Stimulated activated naive CD4-positive, alpha-beta T cell (primary cell): ENCODE measurements at places on chromosomes 6 and 20.

GRCh38 chr20:4087923-4088322 is 72.6 kb upstream of the RNF24 start:
- DNase-seq = no peak

DNA sequence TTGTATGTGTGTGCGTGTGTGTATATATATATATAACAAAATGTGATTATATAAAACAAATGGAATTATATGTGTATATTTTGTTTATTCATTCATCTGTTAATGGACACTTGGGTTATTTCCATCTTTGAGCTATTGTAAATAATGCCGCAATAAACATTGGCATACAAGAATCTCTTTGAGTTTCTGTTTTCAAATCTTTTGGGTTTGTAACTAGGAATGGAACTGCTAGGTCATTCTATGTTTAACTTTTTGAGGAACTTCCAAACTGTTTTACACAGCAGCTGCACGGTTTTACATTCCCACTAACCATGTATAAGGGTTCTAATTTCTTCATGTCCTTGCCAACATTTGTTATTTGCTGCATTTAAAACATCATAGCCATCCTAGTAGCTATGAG is 39.9 kb upstream of the TGM2 start:
- DNase-seq = no peak

DNA sequence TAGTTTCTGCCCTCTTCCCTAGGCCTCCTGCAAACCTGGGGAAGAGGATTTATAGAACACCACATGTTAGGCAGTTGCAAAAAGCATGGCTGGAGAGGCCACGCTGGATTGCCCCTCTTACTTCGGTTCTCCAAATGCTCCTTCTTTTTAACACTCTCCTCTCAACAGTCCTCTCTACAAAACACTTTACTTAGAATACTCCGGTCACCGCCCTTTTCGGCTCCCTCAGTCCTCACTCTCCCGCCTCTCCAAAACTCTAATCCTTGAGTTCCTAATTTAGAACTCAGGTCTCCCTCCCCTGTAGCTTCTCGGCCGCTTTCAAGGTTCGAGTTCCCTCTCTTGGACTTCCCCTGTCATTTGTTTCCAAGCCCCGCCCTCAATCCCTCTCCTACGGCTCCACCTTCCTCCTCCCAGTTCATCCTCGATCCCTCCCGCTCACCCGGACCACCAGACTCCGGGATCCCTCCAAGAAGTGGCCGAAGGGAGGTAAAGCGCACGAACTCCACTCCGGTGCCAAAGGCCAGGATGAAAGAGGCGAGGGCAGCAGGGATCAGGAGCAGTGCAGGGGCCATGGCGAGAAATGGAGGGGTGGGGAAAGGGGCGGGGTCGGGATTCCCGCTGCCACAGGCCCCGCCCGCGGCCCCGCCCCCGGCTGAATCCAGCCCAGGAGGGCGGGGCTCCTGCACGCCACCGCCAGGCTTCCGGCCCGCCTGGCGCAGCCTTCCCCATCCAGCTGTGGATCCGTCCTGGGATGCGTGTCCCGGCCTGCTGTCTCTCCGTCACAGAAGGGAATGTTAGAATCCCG is at the start of gene NRM:
Gene NRM (minus strand): TSS at position 582 of the 805 bp plus-strand sequence. CDS start 10 bp downstream, at position 572.
- DNase-seq = peak; percentile 54

DNA sequence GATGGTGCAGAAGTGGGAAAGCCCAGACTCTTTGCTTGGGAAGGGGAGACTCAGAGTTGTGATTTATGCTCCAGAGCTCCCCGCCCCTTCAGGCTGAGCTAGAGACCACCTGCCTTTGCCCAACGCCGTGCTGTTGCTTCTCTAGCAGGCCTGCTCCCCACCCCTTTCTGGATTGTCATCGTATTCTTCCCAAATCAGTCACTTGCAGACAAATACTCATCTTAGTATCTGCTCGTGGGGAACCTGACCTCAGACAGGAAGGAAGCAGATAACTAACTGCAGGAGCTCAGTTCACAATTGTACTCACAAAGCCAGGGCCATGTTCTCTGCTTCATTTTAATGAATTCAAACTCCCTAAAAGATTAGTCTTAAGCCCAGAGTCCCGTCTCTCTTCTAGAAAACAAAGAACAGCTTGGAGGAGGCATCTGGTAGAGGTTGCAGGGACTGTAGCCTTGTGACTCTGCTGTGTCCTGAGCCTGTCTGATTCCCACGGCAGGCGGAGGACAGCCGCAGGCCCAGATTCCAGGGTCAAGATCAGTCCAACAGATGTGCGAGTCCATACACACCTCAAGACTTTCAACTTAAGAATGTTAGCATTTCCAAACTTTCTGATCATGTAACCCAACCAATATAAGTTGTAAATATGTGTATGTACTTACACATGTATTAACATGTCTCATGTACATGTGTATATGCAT is 57.2 kb upstream of the GGTLC1 start:
- DNase-seq = no peak

- DNase-seq = no peak
Measured at GRCh38 chr6:11824986-11825385, 46.4 kb upstream of the ADTRP start.

- DNase-seq = no peak
Measured at GRCh38 chr6:16375843-16376242, 137.5 kb downstream of the GMPR start.

DNA sequence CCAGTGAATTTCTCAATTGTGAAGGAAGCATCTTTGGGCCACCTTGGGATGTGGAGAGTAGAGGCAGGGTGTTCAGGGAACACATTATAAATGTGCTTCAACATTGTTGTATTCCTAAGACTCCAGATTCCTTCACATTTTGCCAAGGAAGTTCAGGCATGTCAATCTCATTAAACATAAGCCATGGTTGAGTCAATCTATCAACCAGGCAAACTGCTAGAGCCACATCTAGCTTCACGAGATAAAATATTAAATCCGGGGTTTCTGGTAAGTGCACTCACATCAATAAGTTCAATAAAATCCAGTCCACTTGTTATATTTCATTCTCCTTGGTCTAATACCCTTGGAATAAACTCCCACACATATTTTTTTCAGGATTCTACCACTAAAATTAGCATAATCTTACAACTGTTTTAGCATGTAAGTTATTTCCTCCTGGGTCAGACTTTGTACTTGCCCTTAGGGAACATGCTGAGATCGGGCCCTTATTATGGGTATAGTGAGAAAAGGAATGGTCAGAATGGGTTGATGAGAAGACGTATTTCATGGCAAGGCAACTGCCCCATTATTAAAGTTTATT is 93.6 kb downstream of the ADTRP start:
- no peak for DNase-seq

- no peak for DNase-seq
Measured at GRCh38 chr6:98333273-98333672, 501.1 kb upstream of the POU3F2 start.

DNA sequence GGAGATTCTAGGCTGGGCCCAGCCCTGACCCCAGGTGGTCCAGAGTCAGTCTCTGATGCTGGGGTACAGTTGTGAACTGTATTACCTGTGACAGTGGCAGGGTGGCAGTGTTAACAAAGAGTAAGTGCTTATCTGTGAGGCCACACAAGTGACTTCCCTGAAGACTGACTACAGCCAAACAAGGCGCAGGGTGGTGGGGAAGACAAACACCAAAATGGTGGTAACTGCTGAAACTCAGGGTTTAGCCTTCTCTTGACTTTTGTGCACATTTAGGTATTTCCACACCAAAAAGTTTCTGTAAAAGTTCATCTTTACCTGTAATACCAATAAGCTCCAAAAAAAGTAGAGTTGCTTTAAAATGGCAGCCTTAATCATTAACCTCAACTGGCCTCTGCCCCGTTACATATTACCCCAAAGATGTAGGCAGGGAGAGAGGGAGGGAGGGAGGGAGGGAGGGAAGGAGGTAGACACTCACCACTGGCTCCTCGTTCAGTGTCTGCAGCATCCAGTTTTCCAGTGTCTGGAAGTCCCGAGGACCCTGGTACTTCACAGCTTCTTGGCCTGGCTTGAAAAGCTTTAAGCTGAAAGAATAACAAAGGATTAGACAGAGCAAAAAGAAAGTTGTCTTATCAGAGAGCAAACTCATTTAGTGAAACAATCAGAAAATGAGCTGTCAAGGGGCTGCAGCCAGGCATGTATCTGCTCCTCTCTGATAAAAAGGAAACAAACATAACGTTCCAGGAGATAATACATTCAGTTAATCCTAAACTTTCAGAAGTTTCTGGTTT is 11.3 kb downstream of the TXNDC5 start:
- DNase-seq = no peak

- no peak for DNase-seq
Measured at GRCh38 chr6:27994616-27995015, 37.6 kb downstream of the OR2B6 start.

DNA sequence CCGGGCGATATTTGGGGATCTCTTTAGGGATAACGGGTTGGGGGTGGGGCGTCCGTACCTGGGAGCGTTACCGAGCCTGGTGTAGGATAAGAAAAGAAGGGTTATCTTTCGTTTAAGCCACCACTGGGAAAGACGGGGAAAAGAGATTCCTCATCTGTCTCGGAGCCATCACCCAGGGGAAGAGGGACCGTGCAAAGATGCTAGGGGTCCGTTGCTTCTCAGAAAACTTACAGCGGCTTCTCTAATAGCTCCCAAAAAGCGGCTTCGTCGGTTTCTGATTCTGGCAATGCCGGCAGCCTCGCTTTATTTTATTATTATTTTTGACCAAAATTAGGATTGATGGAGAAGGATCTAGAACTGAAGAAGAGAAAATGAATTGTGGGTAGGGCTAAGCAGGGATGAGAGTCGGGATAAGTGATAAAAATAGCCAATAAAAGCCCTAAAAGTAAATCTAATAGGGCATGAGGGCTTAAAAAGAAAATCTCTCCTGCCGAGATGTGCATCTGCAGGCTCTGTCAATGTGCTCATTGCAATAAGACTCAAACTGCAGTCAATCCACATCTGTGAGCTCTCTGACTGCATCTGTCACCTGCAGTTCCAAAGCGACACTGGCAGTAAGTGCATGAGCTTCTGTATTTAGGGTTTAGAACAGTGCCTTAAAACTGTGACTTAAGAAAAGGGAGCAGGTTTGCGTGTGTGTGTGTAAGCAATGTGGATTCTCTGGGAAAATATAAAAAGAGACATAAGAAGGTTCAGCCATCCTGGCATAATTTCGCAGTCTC is 801 bp downstream of the TBPL1 start:
- no peak for DNase-seq

DNA sequence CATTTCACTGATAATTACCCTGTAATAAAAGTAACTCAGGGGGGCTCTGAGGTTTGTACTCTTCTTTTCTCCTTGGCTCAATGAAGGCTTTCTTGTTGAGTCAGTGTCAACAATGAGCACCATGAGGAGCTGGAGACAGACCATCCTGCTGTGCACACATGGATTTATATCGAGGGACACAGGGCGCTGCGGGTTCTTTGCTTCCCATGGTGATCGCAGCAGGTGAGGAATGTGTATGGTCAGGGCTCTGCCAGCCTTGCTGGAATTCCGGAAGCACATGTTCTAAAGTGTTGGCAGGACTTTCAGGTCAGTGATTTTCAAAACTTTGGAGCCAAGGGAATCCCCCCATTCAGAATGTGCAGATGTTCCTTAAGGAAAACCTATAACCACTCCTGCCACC is 27.1 kb downstream of the SMOC2 start:
- no peak for DNase-seq

DNA sequence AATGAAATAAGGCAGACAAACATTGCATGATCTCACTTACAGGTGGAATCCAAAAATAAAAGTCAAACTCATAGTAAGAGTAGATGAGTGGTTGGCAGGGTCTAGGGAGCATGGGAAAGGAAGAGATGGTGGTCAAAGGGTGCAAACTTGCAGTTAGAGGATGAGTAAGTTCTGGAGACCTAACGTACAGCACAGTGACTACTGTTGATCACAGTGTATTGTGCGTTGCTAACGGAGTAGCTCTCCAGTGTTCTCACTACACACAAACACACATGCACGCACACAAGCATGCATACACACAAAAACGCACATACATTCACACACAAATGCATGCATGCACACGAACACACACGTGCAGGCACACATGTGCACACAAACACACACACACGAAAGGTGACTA is 54.9 kb downstream of the LY86 start:
- DNase-seq = no peak

DNA sequence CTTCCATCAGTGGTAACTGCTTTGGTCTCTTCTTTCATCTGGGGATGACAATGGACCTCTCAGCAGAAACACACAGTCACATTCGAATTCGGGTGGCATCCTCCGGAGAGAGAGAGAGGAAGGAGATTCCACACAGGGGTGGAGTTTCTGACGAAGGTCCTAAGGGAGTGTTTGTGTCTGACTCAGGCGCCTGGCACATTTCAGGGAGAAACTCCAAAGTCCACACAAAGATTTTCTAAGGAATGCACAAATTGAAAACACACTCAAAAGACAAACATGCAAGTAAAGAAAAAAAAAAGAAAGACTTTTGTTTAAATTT is 6.1 kb downstream of the EDN1 start:
- DNase-seq = no peak

- DNase-seq = no peak
Measured at GRCh38 chr6:71236926-71237434, 51.6 kb upstream of the OGFRL1 start.

GRCh38 chr6:20978151-20978614 is 443.9 kb downstream of the CDKAL1 start:
- DNase-seq = no peak

DNA sequence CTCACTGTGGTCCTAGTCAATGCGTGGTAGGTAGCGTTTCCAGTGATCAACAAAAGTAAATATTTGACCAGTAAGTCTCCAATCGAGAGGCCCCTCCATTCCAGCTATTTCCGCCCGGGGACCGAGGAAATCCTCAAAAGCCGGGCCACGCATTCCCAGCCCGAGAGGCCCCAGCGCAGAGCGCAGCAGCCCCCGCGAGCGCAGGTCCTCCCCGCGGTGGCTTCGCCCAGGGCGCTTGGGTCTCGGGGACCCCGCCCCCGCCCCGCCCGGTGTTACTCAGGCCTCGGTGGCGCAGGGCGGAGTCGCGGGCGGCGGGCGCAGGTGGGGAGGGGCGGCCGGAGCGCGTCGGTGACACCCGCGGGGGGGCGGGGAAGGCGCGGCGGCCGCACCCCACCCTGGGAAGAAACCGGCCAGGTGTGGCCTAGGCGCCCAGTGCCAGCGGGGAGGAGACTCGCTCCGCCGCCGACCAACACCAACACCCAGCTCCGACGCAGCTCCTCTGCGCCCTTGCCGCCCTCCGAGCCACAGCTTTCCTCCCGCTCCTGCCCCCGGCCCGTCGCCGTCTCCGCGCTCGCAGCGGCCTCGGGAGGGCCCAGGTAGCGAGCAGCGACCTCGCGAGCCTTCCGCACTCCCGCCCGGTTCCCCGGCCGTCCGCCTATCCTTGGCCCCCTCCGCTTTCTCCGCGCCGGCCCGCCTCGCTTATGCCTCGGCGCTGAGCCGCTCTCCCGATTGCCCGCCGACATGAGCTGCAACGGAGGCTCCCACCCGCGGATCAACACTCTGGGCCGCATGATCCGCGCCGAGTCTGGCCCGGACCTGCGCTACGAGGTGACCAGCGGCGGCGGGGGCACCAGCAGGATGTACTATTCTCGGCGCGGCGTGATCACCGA is at the start of gene DSP:
Gene DSP (plus strand): TSS at position 497 of the 890 bp plus-strand sequence. CDS start 245 bp downstream, at position 742.
- DNase-seq = no peak
